T-helper 9 cell (primary cell): ENCODE measurements at places on chromosomes 3 and 15.
A peak's percentile ranks its signal among the peaks of the same experiment; 100 is the strongest.

GRCh38 chr3:80233576-80233975 is 465.8 kb upstream of the ROBO1 start:
- no peak for DNase-seq

DNA sequence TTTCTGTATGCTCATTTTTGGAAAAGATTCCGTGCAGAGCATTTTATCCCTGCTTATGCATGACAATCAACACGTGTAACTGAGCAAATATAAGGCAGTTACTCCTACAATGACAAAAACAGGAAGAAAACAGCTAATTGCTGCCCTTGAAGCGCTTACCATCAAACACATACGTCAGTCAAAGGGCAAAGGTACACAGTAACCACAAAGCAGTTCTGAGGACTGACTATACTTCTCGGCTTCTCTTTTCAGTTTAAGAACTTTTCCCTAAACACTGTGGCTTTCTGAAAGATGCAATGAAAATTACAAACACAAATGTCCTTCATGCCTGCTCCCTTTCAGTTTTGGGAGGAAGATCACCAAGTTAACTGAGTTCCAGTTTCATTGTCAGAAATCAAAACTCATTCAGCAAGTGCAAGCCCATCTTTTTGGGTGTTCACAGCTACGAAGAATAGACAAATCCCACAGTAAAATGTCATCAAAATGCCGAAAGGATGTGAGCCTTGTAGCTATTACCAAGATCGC is 602.8 kb downstream of the FOXP1 start:
- DNase-seq, result no peak

- DNase-seq, result peak; percentile 53
Observed at GRCh38 chr15:72117486-72118016, 399 bp downstream of the MYO9A start.

- DNase-seq, result no peak
Observed at GRCh38 chr3:99248913-99249312, 347.4 kb upstream of the DCBLD2 start.

GRCh38 chr3:8746780-8747345 is 13.3 kb downstream of the CAV3 start:
- DNase-seq, result no peak

DNA sequence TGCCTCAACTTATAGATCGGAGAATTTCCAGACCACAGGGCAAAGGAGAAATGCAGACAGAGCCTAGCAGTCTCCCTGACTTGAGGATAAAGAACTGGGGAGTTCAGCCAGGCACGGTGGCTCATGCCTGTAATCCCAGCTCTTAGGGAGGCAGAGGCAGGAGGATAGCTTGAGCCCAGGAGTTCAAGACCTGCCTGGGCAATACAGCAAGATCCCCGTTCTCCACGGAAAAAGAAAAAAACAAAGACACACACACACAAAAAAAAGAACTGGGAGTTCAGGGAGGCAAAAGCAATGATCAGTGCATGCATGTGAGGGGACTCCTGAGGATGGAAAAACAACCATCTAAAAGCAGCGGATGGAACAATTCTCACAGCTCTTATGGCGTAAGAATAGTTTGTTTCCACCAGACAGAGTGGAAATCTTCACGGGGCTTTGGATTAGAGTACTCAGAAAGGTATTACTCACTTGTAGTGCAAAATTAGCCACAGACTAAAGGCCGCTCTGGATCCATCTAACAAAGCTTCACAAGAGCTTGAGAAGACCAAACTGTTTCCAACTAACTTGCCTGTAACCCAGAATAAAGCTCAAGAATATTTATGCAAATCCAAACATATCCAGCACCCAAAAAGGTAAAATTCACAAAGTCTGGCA is 16.3 kb downstream of the SEC11A start:
- no peak for DNase-seq

- no peak for DNase-seq
Observed at GRCh38 chr3:12186515-12187286, 28.0 kb upstream of the TIMP4 start.

GRCh38 chr3:132029182-132029902 is 5.5 kb downstream of the CPNE4 start:
- DNase-seq, result peak; percentile 24

- DNase-seq, result no peak
Observed at GRCh38 chr3:56187051-56187450, 281.2 kb downstream of the ERC2 start.

GRCh38 chr3:58383904-58384303 is 49.7 kb downstream of the PDHB start:
- DNase-seq, result no peak

- no peak for DNase-seq
Observed at GRCh38 chr15:68295014-68295805, 17.7 kb downstream of the FEM1B start.

GRCh38 chr3:45790596-45790995 is 5.7 kb downstream of the SLC6A20 start:
- no peak for DNase-seq

DNA sequence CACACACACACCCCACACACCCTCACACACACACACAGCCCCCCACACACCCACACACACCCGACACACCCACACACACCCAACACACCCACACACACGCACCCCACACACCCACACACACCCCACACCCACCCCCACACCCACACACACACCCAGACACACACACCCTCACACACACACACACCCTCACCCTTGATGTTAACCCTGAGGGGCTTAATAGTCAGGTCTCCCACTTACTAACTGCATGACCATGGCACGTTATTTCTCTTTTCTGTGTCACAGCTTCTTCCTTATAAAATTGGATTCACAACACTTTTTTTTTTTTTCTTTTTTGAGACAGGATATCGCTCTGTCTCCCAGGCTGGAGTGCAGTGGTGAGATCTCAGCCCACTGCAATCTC is 2.8 kb downstream of the GRM2 start:
- no peak for DNase-seq

DNA sequence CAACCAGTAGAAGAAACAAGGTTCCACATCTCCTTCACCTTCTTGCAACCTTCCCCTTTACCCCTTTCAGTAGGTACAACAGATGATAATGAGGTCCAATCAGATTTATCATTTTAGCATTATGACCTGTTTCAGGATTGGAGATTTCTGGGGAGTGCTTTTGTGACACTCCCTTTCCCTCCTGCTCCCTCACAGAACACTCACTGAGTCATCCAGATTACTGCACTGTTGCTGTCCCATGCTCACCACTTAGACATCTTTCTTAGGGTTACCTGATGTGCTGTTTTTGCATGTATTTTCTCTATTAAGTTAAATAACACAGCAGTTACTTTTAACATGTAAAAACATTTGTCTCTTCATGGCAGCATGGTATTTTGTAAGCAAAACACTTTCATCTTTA is 118.5 kb downstream of the MFSD1 start:
- DNase-seq, result no peak

- no peak for DNase-seq
Observed at GRCh38 chr3:12409684-12410596, 74.3 kb upstream of the TSEN2 start.

GRCh38 chr3:79767905-79768267 is at the start of gene ROBO1:
Gene ROBO1, minus strand, starts transcription at chr3:79767998.
- DNase-seq, result no peak

DNA sequence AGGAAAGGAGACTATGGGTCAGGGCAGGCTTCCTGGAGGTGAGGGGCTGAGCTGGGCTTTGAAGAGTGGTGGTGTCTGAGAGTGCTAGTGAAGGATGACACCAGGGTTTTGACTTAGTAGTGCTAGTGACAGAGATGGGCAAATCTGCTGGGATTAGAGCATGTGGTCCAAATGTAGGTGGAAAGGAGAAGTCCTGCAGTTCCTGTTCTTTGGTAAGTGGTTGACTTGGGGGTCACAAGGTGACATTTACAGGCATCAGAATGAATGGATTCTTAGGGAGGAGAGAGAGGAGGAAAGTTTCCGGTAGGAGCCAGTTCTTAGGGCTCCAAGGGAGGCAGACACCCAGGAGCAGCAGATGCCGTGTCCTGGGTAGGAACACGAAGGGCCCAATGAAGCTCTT is 796 bp upstream of the DOCK3 start:
- DNase-seq, result no peak

DNA sequence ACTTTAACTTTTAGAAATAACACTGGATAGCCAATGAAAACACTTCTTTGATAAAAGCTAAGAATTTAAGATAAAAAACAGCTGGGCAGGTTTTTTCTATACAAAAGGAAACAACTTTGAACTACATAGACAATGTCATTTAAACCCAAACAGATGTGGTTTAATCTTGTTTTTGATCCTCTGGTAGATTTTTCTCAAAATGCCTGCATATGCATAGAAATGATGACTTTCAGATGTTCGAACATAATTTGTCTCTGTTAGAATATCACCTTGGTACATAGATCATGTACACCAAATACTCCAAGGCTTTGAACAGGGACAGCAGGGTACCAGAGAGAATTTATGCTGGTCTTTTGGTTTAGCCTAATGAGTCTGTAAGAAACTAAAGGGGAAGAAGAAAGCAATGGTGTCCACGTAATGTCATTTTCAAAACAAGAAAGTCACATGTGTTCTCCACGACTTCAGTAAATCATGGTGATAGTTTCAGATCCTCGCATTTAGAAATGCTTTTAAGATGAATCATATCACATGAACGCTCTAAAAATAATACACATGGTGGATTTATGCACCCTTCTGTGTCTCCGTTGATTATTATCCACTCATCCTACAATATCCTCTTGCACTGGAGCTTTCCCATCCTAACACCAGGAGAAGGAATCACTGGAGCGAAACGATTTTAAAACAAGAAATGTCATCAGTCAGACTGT is 160.1 kb upstream of the PDZRN3 start:
- DNase-seq, result no peak

DNA sequence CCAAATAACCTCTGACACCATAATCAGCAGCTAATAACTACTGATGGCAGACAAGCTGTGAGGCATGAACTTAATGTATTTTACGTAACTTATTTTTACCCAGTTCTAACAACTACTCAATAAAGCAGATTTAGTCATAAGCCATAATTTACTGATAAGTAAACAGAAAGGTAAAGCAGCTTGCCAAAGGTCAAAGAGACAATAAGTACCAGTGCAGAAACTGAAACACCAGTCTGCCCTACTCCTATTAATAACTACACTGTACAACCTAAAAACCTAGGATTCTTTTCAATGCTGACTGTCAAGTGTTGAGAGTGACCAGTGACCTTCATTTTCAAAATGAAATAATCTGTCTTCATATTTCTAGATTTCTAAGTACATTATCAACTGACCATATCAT is 152.2 kb downstream of the NR2E3 start:
- no peak for DNase-seq

GRCh38 chr15:85007741-85008397 is 26.2 kb downstream of the PDE8A start:
- DNase-seq, result no peak

DNA sequence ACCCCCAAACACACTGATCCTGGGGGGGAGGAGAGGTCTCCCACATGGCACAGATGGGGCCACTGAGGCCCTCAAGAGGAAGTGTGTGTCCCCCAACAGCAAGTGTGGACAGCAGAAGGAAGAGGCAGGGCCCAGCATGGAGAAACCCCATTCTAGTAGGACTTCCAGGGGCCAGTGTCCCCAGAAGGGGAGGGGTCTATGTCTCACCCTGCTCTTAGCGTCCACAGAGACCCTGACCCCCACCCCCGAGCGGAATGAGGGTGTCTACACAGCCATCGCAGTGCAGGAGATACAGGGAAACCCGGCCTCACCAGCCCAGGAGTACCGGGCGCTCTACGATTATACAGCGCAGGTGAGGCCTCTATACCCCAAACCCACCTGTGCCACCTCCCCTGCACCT is 35.3 kb downstream of the TSPAN3 start:
- no peak for DNase-seq

GRCh38 chr3:117192888-117193287 is 483.3 kb downstream of the TUSC7 start:
- DNase-seq, result no peak
